ENCODE measurements at places on chromosomes 11 and 22. TPM values are rescaled to one million over a fixed set of nuclear protein-coding genes. Genes with fewer than 3 reads are reported as not detected.

- no peak for DNase-seq
Measured at GRCh38 chr11:108324587-108324986, 101.7 kb downstream of the ATM start.

DNA sequence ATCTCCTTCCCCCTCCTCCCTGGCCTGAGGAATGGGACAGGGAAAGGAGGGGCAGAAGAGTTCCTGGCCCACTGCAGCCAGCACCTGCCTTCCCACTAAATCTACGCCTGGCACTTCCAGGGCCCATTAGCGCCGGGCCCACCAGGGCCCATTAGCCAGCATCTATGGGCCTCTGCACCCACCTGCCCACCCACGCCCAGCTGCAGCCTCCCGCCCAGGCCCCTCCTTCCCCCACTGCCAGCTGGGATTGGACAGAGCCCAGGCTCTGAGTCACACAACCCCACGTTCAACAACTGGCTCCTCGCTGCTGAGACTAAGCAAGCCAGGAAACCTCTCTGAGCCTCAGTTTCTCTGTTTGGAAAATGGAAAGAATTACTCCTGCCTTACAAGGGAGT lies 48.7 kb downstream of the CYTH4 start:
- DNase-seq = no peak

GRCh38 chr22:19814428-19814827 lies 40.2 kb downstream of the GNB1L start:
- DNase-seq = no peak

KREMEN1 gene
- total RNA-seq = 4.8 TPM

DNA sequence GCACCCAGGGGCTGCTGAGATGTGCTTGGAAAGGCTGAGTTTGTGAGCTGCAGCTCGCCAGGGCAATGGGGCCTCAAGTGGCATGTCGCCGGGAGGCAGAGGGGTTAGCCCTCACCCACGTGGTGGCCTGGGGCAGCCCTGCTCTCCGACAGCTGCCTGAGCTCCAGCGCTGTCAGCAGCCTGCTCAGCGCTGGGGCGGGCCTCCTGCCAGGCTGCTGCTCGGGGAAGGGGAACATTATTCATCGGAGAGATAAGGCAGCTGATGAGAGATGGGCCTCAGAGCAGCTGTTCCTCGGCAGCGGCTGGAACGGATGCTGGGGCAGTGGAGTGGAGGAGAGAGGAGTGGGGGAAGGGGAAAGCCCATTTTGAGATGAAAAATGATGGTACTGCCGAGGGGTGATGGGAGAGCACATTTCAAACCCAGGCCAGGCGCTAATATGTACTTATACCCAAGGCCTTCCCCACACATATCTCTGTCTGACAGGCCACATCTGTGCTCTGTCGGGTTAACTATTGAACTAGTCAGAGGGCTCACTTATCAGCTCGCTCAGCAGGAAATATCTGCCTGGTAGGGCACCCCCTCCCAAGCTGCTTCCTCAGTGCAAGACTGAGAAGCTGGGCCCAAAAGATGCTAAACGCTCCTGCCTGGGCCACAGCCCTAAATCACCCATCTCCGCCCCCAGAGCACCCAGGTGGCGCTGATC lies 79.5 kb downstream of the TIMP3 start:
- no peak for DNase-seq

Measured in epithelial cell of proximal tubule (primary cell).